ENCODE measurements at places on chromosomes 6 and 20.

DNA sequence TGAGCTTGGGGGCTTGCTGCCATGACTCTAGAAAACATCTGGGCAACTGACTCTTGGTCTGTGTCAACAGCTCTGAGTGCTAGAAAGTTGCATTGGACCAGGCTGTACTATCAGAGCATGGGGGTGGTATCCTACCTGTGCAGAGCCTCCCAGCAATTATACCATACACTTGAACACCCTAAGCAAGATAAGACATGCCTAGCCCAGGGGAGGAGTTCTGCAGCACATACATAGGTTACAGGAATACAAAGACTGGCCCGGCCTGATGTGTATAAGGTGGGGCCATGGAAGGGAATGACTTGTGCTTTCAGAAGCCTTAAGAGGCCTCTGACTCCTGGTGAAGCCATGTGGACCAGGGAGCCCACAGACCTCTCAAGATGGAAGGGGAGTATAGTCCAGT is 11.4 kb upstream of the MOCS1 start:
- no peak for DNase-seq

- DNase-seq, result no peak
These were observed 27.0 kb downstream of the KCNK15 start for GRCh38 chr20:44772636-44773035.

DNA sequence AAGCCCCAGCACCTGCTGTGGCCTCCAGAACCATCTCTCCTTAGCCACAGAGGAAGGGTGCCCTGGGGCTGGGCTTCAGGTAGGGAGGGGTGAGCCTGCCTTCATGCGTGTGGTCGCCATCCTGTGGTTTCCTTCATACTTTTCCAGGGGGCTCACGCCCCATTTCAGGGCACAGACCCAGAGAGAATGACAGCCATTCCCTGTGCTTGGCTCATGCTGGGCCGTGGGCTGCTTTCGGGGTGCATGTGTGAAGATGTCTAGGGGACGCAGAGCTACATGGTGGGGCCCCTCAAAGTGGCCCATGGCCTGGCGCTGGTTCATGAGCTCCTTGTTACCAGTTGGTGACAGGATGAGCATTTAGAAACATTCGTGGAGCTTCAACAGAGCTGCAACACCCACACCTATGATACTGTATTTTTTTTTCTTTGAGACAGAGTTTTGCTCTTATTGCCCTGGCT is 190.3 kb upstream of the SLC24A3 start:
- DNase-seq, result no peak

GRCh38 chr20:41715526-41715925 is 97.3 kb upstream of the CHD6 start:
- DNase-seq, result no peak

DNA sequence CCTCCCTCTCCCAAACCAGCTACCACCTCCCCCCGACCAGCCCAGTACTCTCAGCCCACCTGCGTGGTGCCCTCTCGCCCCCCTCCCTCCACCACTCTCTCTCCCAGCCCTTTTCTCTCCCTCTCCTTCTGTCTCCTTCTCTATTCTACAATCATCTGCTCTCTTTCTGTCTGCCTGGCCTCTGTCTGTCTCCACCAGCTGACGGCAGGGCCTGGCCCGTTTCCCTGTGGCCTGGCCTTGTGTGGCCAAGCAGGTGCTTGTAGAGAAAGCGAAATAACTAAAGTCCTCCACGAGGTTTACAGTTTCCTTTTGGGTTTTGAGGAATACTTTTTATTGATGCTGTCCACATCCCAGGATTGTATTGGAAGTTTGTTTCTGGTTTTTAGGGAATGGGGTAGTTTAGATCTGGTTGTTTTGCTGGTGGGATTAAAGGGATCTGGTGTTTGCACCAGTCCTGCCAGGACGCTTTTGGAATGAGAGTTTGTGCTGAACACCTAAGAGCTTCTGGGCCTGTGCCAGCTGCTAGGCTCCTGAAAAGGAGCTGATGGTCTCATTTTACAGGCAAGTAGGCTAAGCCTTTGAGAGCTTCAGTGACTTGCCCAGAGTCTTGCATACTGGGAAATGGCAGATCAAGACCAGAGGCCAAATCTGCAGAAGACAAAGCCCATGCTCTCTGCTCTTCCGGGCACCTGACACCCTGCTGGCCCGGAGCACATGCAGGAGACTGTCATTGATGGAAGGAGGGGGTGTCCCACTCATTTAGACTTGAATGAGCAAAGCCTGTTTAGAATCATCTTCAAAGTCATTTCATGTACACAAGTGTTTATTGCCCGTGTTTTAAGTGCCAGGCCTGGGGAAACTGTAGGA is 161.7 kb downstream of the SYCP2 start:
- DNase-seq, result no peak

DNA sequence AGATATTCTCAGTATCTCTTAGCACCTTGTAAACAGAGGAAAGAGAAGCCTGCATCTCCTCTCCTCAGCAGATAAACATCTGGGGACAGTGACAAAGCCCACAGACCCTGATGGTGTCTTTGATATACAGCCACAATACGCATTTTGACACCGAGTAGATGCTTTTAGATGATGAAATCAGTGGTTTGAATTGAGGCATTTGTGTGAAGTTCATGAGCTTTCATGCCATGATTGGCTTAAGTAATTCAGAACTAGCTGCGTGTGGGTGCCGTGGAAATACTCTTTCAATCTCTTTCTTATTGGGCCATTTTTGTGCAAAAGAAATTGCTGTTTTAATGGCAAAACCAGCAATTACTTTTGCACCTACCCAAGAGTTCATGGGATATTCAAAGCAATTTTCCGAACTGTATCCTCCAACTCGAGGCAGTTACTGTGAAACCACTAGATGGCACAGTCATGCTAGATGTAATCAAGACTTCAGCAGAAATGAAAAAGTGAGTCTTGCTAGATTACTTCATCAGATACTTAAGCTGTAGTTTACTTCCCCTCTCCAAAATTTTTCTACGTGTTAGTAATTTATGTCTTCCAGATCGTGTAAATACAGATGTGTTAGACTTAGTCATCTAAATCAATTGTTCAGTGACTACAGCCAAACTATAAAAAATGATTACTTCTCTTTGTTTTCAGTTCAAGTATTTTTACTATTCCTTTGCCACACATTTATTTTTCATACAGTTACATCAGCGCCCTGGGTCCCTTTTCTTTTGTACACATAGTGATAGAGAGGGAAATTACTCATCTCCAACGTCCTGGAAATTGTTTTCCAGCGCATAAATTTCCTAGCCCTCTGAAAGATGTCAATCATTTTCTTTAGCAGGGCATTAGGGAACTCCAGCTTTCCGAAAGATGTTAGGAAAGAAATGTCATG is 49.4 kb downstream of the IYD start:
- DNase-seq, result peak; percentile 85

DNA sequence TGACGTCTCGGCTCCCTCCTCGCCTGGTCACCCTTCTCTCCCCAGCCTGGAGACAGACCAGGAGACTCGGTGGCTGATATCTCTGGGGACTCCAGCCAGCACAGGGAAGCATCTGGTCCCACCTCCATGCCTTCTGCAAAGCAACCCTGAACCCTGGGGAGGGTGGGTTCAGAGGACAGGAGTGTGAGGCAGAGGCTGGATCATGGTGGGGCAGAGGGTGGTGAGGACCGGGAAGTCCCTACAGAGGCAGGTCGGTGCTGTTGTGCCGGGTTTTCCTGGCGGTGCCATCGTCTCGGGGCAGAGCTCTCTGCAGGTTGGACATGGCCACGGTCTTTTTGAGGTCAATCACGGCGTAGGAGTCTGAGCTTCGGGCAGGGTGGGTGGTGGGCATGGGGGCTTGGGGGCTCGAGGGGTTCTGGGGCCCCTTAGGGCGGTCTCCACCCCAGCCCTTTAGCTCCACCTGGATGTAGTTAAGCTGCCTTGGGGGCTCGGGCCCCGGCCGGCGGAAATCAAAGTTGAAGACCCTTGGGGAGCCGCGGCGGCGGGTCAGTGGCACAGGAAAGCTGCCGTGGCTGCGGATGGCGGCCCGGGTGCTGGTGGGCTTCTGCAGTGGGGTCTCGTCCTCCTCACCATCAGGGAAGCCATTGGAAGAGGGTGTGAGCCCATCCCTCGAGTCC is 9.2 kb downstream of the FRS3 start:
- no peak for DNase-seq

GRCh38 chr6:90872981-90873380 is 286.1 kb upstream of the MAP3K7 start:
- no peak for DNase-seq

DNA sequence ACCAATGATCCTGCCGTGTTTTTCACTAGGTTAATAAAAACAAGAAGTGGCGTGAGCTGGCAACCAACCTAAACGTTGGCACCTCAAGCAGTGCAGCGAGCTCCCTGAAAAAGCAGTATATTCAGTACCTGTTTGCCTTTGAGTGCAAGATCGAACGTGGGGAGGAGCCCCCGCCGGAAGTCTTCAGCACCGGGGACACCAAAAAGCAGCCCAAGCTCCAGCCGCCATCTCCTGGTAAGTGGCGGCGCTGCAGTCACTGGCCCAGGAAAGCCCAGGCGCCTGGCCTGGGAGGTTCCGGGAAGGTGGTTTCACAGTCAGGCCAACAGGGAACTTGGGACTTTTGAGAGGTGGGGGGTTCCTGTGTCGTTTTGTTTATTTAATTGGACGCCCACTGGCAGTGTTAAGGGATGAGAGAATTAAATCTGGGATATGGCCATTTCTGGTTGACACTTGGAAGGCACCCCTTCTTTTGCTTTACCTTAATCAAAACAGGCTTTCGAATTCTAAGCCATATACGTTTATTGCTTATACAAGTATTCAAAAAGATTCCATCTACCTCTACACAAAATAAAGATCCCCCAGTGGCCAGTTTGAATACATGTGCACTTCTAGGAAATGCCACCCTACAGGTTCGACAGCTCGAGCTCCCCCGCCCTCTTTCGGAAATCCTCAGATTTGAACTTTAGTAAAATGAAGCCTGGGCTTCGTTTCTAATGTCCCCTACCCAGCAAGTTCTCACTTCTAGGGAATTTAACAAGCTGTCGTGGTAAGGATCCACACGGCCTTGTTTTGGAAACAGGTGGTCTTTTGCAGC is 138.9 kb downstream of the TMEM242 start:
- DNase-seq, result peak; percentile 58

DNA sequence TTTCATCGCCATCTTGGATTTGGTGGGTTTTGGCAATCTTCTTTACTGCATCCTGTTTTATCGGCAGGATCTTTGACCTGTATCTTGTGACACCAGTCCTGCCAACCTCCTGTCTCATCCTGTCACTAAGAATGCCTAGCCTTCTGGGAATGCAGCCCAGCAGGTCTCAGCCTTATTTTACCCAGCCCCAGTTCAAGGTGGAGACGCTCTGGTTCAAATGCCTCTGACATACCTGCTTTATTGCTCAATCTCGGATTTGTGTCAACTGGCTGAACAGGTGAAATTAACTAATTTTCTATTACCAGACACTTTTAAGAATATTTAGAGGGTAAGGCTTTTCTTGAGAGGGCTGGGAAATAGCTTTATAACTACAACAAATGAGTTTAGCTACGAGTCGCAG is 102.5 kb downstream of the SASH1 start:
- no peak for DNase-seq

- DNase-seq, result peak; percentile 1
These were observed 1424.8 kb upstream of the EYS start for GRCh38 chr6:67131827-67132226.

GRCh38 chr6:168364793-168365421 is 45.3 kb upstream of the DACT2 start:
- no peak for DNase-seq

DNA sequence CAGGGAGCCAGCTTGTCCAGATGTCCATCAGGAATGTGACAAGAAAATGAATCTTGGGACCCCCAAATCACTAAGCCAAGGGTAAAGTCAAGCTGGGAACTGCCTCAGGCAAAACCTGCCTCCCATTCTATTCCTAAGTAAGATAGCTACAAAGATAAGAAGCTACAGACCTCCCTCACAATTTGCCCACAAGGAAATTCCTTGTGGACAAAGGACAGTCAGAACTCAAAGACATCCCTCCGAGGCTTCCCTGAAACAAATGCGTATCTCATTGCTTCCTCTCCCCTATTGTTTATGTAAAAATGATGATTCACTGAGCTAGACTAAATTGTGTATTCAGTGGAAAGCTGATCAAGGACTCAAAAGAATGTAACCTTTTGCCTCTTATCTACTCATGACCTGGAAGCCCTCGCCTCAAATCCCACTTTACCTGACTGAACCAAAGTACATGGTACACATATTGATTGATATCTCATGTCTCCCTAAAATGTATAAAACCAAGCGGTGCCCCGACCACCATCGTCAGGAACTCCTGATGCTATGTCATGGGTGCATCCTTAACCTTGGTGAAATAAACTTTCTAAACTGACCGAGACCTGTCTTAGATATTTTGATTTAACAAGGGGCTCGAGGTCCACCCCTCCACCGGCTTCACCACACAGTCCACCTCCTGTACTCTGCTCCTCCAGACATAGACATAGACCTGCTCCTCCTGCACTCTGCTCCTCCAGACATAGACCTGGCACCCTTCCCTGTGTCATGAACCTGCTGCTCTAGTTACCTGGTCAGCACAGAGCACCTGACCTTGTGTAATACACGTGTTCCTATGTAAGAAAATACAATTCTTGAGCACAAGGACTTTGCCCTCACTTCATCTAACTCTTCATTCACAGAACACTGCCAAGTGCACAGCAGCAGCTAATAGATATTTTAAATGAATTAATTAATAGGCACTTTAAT is 81.4 kb downstream of the WDR27 start:
- DNase-seq, result peak; percentile 73

DNA sequence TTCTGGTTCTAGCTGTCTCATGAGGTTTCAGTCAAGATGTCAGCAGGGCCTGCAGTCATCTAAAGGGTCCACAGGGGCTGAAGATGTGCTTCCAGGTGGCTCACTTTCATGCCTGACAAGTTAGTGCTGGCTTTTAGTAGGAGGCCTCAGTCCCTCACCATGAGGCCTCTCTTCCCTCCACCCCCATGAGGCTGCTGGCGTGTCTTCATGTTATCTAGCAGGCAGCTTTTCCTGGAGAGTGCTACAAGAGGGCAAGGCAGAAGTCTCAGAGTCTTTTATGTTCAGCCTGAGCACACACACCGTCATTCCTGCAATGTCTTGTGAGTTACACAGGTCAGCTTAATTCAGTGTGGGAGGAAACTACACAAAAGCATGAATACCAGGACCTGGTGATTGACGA is 769.9 kb downstream of the HDGFL1 start:
- DNase-seq, result no peak

DNA sequence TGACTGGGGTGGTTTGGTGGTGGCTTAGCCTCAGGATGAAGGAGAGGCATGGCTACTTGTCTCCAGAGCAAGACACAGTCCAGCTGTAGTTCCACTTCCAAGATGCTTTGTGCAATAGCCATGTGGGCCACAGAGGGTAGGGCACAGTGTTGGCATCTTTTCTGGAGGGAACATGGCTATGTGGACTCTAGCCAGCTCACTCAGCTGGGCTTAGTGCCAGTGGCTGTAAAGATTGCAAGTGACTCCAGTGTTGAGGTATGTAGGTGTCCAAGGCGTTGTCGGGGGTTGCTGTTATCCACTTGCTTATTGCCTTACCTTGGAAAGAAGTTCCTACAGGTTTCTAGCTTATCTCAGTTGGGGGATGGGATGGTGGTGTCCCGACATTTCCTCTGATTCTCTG is 233.4 kb downstream of the CD109 start:
- no peak for DNase-seq

Data from iris pigment epithelial cell (primary cell).